Stimulated activated CD8-positive, alpha-beta memory T cell treated with anti-CD3 and anti-CD28 coated beads, Interleukin-12 subunit alpha, Interleukin-12 subunit beta, amount 100 ng/mL, for 4 hours (primary cell): ENCODE measurements at places on chromosomes 3 and 15.

DNA sequence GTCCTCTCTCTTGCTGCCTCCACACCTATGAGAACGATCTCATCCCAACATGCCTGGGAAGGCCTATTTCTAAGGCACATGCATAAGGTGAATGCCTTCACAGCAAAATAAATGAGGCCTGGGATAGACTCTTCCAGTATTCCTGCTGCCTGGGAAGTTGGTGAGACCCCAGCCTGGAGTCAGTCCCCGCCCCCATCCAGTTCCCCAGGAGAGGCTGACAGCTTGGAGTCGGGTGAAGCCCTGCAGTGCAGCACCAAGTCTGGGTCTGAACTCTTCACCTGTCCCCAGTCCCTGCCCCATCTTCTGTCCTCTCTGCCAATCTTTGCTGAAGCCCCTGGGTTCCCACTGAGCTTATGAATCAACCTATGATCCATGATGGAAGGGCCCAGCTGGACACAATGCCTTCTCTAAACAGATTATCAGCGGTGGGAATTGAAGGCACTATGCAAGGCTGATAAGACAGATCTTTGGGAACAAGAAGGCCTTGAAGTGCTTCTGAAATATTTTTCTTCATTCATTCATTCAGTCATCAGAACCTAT, 10.2 kb upstream of the APBA2 start:
- DNase-seq, result no peak

DNA sequence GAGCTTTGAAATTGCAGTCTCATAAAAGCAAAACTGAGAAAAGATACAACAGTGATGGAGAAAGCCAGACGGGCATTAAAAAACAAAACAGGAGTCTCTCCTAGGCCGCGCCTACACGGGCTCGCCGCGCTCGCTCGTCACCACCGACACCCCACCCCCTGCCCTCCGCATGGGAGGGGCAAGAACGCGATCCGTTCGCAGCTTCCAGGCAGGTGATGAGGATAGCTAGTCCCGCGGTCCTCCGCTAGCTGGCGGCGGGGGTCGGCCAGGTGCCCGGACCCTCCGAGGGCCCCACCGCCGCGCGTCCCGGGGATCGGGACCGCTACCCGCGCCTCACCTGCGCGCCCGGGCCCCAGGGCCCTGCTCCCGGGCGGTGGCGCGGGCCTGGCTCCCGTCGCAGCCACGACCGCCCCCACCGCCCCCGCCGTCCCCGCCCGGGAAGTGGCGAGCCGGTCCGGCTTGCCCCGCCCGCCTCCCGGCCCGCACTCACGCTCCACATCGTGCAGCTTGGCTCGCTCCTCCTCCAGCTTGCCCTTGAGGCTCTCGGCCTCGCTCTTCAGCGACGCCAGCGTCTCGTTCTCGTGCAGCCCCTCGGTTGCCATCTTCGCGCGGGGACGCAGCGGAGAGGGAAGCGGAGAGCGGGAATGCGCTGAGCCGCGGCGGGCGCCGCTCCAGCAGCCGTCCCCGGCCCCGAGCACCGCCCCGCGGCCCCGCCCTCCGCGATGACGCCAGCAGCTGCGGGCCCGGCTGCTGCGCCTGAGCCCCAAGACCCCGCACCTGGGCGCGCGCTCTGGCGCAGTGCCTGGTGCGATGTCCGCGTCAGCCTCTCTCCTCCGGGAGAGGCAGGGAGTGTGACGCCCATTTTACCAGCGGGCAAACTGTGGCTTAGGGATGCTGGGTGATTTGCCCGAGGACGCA, 11.7 kb downstream of the GNB5 start:
- DNase-seq, result peak; percentile 75

- DNase-seq, result no peak
These were observed 362.4 kb upstream of the LRRC3B start for GRCh38 chr3:26260139-26260538.

DNA sequence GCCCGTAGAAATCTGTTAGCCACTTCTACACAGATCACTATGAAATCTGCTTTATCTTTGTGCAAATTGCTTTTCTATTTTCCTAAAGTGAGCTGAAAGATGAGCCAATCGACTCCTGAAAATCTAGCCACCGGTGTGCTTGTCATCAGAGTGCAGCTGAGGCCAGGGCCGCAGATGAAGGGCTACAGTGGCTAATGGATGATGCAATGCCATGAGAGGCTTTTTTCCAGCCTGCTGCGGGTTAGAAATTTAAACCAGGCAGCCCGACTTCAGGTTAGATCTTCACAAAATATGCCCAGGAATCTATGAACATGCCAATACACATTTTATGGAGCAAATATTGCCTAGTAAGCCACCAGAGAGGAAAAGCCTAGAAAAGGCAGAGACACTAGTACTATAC, 948.2 kb upstream of the CFAP20DC start:
- no peak for DNase-seq

DNA sequence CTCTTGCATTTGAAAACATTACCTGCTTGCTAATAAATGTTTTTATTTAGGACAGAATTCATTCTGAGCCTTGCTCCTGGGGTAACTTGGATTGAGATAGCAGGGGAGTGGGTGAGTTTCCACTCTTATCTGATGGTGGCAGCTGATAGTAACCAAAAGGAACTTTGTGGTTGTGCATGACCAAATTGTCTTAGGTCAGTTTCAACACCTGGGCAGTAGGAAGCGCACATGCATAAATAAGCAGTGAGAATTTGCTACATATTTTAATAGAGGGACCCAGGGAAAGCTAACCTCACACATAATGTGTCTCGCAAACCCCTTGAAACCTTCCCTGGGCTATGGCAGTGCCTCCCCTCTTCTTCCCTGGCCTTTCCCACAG, 65.4 kb upstream of the XCR1 start:
- DNase-seq, result no peak

DNA sequence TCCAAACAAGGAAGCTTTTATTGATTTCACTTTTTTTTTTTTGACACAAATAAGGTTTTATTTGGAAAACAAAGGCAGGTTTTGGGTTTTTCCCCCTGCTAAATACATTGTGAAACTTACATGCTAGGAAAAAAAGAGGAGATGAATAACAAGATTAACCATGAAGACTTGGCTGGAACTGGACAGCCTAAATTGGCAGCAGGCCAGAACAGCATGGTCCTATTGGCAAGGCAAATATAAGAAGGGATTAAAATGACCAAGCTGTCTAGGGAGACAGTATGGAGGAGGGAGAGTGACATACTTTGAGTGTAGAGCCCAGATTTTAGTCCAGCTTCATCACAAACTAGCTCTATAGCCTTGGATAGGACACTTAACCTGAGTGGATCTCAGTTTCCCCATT, 63.9 kb upstream of the BBX start:
- no peak for DNase-seq

DNA sequence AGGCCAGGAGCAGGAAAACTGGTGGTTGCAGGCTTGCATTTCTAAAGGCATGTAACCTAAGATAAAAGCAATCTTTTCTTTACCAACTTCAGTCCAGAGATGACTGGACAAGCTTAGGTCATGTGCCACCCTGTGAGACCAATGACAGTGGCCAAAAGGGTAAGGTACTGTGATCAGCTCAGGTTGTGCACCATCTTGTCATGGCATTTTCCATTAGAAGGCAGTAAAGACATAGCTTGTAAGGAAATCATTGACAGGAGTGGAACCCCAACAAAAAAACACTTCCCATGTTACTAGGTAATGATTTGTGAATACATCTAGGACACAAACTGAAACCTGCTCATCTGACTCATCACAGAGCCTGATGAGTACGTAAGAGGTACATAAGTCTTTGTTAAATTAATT, 35.2 kb downstream of the SSR3 start:
- no peak for DNase-seq

DNA sequence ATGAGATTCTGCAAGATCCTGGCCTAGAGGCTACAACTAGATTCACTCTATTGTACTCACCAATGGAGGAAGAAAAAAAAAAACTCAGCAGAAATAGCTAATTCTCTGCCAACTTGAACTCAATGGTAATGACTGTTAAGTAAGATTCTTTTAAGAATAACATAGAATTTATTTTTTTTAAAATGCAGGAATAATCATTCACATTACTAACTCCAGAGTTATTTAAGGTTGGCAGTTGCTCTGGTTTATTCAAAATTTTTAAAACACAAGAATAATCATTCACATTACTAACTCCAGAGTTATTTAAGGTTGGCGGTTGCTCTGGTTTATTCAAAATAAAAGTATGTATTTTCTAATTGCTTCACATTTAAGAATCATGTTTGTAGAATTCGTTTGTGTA, 1071.9 kb downstream of the IGSF11 start:
- DNase-seq, result no peak

DNA sequence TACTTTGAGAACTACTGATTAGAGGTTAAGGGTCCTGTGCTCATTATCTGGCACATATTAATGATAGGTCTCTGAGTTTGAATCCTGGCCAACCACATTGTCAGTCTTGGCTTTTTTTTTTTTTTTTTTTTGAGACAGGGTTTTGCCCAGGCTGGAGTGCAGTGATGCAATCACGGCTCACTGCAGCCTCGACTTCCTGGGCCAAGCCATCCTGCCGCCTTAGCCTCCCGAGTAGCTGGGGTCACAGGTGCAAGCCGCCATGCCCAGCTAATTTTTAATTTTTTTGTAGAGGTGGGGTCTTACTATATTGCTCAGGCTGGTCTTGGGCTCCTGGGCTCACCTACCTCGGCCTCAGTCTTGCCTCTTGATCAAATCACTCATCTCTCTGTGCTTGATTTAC, 547 bp upstream of the PCCB start:
- no peak for DNase-seq

DNA sequence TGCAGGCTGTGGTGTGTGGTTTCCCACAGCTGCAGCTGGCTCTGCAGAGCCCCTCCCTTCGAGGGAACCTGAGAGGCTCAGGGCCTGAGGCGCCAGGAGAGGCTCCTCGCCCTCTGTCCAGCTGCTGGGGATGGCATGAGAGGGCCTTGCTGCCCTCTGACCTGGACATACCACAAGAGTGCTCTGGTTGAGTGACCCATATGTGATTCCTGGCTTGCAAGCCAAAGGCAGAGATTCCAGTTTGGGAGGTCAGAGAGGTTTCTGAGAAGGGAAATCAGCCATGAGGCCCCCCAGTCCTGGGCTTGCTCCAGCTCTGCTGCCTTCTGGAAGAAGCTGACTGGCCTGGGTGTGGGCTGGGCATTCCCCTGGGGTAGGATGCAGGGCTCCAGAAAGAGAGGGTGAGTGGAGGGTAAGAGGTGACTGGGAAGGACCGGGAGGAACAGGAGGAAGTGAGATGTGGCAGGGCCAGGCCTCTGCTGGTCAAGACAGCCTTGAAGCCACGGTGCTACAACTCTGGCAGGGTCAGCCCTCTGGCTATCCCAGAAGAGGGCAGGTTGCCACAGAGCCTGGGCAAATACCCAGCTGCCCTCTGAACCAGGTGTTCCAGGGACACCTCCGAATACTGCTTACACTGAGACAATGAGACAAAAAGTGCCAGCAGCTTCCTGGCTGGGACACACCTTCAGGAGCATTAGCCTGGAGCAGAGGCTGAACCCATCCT, 16.0 kb upstream of the SRP14 start:
- no peak for DNase-seq

- no peak for DNase-seq
These were observed 42.3 kb downstream of the SNRK start for GRCh38 chr3:43328653-43329052.

- no peak for DNase-seq
These were observed 5.9 kb downstream of the GPX1 start for GRCh38 chr3:49352281-49352680.

GRCh38 chr3:57977818-57978235, 30.4 kb upstream of the FLNB start:
- no peak for DNase-seq

GRCh38 chr15:89502867-89503595, 6.6 kb upstream of the RHCG start:
- no peak for DNase-seq

GRCh38 chr15:59313641-59314332, 58.9 kb downstream of the MYO1E start:
- no peak for DNase-seq

DNA sequence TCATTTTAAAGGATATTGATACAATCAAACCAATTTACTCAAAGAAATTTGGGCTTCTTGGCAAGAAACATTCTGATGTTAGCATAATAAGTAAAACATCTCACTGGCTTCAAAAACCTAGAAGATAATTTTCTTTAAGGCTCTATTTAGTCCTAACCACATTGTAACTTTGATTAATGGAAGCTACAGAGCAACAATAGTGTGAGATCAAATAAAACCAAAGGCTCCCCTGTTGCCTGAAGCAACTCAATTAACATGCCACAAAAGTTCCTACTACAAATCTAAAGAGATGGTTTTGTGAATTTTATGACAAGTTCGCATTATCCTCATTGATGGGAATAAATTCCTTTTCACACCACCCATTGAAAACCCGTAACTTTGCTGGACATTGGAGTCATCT, 5.9 kb downstream of the DPH6 start:
- no peak for DNase-seq

DNA sequence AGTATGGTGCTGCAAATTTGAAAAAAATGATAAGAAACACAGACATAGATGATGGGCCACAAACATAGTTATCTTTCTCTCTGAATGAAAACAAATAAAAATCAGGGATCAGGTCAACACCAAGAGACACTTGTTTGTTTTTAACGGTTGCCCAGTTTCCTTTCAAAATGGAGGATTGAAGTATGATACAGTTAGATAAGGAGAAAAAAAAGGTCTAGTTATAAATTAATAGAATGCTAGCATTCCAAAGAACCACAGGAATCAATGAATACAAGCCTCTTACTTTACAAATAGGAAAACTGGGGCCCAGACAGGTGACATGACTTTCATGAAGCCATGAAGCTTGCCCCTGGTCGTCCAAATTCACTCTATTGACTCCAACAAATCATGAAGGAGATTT, 305.1 kb downstream of the ZNF621 start:
- no peak for DNase-seq

GRCh38 chr3:107641572-107642307, 119.0 kb downstream of the BBX start:
- DNase-seq, result no peak

GRCh38 chr3:43542328-43543043, 79.3 kb downstream of the ANO10 start:
- DNase-seq, result no peak

DNA sequence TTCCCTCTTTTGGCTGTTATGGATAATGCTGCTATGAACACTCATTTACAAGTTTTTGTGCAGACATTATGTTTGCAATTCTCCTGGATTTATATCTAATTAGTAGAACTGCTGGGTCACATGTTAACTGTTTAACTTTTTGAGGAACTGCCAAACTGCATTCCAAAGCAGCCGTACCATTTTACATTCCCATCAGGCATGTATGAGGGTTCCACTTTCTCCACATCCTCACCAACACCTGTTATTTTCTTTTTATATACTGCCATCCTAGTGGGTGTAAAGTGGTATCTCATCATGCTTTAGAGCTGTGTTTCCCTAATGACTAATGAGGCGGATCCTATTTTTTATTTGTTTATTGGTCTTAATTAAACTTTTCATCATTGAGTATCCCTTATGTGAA, 9.2 kb downstream of the KPNA4 start:
- DNase-seq, result no peak

GRCh38 chr3:64488939-64489338, 198.9 kb downstream of the ADAMTS9 start:
- no peak for DNase-seq

- DNase-seq, result no peak
These were observed 12.4 kb downstream of the SNRK start for GRCh38 chr3:43298761-43299160.

GRCh38 chr3:185632996-185633395, 46.9 kb downstream of the SENP2 start:
- no peak for DNase-seq
